ENCODE measurements at places on chromosomes 1 and 21.
A peak's percentile ranks its signal among the peaks of the same experiment; 100 is the strongest.

- no peak for DNase-seq
These were observed 613.0 kb upstream of the B3GALT2 start for GRCh38 chr1:193799371-193799770.

DNA sequence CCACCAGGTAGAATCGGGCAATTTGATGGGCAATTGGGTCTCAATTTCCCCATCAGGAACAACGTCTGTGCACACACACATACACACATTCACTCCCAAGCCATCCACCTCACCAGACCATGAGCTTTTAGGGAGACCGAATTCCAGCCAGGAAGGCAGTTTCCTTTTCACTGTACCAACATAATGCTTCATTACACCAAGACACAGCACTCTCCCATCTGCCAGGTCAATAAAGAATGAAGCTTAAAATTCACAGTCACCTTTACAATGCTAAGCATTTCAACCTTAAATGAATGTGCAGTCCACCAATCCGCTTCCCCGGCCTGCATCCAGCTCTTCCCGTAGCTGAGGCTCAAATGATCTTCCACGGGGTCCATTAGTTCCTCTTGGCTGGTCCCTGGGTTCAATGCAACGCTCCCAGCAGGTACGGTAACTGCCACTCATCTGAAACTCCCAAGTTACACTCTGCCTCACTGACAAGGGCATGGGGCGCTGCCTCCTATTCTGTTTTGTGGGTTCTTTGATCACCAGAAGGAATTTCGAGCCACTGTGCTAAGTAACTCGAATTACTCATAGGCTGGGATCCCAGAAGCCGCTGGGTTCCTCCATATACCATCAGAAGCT is 105.0 kb downstream of the SIM2 start:
- no peak for DNase-seq

GRCh38 chr21:42796327-42797062 is 82.8 kb downstream of the WDR4 start:
- DNase-seq: no peak

DNA sequence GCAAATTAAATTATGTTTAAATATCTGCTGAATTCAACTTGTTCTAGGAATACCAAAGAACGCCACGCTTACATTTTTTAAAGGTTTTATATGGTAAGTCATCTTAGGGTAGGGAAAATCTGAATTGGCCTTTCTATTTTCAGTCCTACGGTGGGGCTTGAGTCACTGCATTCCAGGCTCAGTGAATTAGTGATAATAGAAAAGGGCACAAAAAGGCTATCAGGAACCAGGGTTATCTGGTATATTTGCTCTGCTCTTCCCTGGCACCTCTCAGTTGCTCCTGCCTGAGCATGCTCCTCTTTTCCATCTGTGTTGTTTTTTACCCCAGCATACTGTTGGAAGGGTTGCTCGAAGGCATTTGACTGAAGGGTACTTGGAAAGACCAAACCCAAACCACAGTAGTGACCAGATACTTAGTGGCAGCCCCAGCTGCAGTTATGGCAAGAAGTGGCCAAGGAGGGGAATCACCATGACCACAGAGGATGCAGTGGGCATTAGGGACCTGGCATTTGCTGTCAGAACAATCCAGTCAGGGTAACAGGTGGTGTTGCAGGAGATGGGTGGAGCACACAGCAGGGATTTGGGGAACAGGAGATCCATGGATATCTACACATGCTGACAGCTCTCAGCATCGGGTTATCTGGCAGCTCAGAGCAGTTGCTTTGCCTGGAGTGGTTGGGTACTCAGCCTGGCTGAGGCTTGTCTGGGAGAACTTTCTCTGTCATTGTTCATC is 2.3 kb downstream of the OVAAL start:
- DNase-seq: no peak

GRCh38 chr1:12438349-12438924 is 179.6 kb downstream of the DHRS3 start:
- no peak for DNase-seq

- DNase-seq: no peak
These were observed 8.2 kb downstream of the ZNF692 start for GRCh38 chr1:248850536-248851251.

DNA sequence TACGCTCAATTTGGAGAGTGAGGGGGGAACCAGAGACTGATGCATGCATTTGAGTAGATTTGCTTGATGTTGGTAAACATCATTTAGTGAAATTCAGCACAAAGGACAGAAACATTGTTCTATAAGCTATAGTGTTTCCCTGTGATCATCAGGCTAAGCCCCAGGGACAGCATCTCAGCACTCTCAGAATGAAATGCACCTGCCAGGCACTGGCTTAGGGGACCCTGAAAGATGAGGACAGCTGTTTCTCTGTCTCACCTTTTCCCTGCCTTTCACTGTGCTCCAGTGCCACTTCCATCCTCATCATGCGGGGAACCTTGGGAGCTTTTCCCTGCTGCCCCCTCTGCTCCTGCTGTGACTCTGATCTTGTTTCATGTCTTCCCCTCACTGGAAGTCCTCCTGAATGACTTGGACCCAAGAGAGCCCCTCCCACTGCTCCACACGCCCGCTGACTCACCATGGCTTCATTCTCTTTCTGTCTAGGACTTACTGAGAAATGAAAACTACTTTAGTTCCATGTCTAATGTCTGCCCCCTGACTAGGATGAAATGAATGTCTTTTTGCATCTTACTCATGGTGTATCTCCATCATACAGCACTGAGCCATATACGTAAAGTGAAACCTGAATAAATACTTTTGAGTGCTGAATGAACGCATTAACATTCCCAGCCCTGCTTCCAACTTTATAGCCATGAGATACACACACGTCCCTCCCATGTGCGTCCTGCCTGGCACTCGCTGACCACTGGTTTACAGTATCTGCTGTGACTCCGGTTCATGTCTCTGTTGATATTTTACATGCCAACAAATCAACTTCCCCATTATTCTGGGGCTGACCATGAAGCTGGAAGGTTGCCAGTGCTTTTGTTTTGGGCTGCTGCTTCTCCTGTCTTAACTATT is 182.0 kb downstream of the PCP4 start:
- peak; percentile 17 for DNase-seq

DNA sequence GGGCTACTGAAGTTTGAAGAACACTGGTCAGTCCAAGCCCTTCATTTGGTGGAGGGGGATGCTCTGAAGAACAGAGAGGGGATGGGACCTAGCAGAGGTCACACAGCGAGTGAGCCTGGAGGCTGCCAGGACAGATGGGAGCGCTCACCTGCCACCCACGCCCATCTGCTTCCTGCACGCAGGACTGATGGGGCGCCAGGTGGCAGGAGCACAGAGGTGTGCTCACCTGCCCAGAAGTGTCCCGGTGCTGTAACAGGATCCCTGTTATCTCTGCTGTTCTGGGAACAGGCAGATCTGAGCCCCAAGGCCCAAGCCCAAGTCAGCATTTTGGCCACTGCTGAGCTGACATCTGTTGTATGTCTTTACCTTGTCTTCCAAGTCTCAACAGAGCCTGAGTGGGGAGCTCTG is 40.5 kb downstream of the EPHB2 start:
- no peak for DNase-seq

DNA sequence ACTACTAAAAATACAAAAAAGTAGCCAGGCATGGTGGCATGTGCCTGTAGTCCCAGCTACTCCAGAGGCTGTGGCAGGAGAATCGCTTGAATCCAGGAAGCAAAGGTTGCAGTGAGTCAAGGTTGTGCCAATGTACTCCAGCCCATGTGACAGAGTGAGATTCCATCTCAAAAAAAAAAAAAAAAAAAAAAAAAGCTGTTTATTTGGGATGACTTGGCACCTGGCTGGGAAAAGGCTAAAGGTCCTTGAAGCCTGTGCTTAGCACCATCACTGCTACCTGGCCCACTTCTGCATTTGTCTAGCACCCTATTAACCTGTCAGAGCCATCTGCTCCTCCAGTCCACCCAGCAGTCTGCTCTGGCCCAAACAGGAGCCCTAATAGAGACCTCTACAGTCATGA is 25.0 kb downstream of the PRDX6 start:
- no peak for DNase-seq

GRCh38 chr1:243496187-243496646 is 240.4 kb downstream of the SDCCAG8 start:
- no peak for DNase-seq

DNA sequence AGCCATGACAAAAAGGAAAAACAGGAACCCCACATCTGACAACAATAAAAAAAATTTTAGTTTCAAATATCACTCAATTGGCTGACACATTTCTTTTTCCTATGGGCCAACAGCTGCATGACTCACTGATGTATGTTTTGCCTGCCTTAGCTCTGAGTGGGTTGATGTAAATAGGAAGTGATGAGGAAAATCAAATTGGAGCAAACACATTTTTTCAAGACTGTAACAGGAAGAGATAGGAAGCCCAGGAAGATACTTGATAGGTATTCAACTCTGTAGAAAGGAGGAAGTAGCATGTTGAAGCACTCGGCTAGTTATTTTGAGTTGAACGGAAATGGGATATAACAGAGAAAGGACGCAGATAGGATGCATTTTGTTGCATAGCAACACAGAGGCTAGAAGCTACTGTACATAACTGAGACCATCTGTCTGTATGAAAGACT is 168.0 kb upstream of the NR5A2 start:
- DNase-seq: no peak

DNA sequence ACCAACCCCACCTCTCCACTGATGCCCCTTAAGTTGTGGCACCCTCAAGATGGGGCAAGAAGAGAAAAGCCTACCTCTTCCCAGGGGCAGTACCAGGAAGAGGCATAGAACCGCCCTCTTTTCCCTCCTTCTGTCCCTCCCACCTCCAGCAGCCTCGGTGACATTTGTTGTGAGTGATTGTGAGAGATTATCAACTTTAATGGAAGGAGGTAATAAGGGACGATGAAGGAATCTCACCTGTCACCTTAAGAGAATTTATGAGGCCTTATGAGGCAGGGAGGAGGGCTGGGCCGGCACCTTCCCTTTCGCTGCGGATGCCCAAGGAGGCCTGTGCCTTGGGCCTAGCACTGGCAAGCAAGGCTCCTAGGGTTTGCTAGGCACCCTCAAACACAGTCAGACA is 1.4 kb upstream of the ADGRB2 start:
- DNase-seq: no peak

- no peak for DNase-seq
These were observed 129.0 kb downstream of the APP start for GRCh38 chr21:26041431-26042180.

GRCh38 chr1:11806307-11806936 is 431 bp downstream of the CLCN6 start:
- DNase-seq: peak; percentile 18

DNA sequence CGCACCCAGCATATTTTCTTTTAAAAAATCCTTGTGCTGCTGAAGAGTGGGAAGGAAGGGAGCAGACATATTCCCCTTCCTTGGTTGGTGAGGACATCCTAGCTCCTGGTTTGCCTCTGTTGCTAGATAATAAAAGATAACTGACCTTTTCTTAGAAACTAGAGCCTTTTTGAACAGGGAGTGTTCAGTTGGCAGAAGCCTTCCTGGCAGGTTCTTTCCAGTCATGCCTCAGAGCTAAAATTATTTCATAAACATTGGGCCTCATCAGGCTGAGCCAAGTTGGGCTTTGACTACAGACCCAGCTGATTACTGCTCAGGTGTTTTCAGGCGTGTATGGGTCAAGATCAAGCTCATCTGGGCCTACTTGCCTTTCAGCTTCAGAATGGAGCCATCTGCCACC is 22.7 kb upstream of the SH3BGRL3 start:
- DNase-seq: no peak

DNA sequence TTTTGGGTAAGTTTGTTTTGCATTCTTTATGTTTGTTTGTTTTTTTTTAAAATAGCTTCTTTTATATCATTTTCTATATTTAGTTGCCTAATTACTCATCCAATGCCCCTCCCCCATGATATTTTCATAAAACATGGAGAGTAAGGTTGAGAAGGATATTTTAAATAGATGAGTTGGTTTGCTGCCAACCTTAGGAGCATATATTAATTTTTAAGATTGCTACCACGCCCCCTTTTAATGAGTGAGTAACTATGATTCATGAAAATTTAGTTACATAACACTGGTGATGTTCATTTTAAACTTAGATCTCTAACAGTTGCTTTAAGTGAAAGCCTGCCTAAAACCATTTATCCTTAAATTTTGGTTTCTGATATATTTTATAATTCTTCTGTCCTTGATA is 18.7 kb downstream of the TMEM50A start:
- no peak for DNase-seq

GRCh38 chr1:15958793-15959192 is 17.1 kb downstream of the ZBTB17 start:
- no peak for DNase-seq

- no peak for DNase-seq
These were observed 15.2 kb downstream of the HENMT1 start for GRCh38 chr1:108645564-108646184.

GRCh38 chr1:28062806-28063205 is 25.6 kb downstream of the EYA3 start:
- no peak for DNase-seq

DNA sequence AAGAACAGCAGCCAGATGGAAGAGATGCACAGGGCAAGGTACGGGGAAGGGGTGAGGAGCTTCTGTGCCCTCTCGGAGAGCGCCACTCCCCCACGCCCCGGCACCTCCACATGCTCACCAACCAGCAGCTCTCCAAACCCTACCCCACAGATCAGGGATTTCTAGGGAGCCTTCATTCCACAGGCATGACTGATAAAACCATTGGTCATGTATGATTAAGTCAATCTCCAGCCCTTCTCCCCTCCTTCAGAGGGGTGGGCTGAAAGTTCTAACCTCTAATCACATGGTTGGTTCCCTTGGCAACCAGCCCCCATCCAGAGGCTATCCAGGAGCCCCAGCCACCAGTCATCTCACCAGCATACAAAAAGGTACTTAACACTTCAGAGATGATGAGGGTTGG is 144.7 kb downstream of the TGFBR3 start:
- no peak for DNase-seq

- DNase-seq: no peak
These were observed 8.3 kb upstream of the ZNF669 start for GRCh38 chr1:247112479-247112781.

DNA sequence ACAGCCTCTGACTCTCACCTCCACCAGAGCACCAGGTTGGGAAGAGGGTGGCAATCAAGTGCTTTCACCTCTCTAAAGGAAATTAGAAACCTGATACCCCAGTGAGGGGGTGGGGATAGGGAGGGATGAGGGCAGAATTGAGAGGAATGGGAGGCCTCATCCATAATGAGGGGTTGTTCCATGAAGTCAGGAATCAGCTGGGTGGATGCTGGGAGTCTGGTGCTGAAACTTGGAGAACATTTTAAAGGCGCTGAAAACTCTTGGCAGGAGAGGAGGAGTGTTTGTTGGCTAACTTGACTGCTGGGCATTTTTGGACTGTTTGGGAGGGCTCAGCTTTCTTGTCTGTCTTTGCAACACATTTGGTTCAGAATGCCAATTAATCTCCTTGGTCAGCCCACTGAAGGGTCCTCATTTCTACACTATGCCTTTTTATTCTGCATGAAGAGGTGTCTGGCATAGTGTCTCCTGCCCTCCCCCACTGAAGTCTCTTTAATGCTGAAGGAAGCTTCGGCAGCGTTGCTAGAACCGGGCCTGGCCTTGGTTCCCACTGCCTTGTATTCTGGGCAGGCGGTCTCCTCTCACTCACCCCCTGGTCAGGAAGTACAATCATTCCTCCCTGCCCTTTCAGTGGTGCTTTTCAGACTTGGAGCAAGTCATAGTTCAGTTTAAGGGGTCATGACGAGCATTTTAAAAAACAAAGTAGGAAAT is 2.2 kb downstream of the PHGDH start:
- DNase-seq: peak; percentile 24

All from NCI-H1092 (cell line).